ENCODE measurements at places on chromosomes 16 and 17.
A peak's percentile ranks its signal among the peaks of the same experiment; 100 is the strongest.

DNA sequence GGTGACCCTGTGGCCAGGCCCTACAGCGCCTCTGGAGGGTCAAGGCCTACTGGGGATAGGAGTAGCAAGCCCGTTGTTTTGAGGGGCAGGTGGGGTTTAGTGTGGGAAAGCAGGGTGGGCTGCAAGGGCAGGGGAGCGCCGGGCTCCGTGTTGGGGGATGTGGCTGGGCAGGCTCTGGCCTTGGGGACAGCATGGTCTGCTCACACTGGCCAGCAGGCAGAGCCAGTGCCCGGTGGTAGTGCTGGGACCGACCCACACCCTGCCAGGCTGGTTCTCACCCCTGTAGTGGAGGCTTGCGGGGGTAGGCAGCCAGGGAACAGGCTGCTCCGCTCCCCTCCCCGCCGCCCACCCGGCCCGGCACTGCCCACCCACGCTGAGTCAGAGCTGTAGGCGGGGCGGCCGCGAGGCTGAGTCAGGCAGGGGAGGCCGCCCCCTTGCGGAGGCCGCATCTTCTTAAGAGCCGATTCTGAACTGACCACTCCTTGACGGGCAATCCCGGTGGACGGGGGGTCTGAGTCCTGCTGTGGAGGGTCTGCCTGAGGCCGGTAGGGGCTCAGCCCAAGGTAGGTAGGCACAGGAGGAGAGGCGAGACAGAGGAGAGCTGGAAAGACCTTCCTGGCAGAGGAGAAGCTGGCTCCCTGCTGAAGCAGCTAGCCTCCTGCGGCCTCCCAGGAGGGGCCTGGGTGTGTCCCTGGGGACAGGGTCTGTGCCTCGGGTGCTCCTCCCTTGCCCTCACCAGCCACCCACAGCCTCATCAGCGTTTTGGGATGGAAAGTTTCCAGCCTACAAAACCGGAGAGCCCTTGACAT lies 62.4 kb downstream of the BAIAP2 start:
- DNase-seq = no peak

GRCh38 chr16:4982056-4982867 lies 24.1 kb downstream of the SEC14L5 start:
- DNase-seq = no peak

GRCh38 chr17:78390241-78391050 lies 12.0 kb downstream of the PGS1 start:
- peak; percentile 95 for DNase-seq

- DNase-seq = no peak
Observed at GRCh38 chr17:50693036-50693682, 14.6 kb downstream of the ANKRD40 start.

DNA sequence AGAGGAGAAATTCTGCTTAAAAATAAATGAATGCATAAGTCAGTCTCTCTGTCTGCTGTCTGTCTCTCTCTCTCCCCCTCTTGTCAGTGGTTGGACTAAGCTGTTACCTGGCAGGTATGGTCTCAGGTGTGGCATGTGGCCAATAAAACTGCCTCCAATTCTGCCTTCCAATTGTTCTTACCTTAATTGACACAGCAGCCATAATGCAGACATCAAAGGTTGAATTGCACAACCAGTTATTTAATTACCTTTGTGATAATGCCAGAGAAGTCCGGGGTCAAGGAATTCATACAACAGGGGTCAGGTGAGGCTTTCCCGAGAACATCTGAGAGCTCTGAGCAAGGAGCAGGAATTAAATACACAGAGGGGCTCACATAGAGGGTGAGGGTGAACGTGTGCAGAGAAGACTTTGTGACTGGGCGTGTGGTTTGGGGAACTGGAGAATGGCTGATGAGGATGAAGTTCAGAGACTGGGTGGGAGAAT lies 78.8 kb upstream of the CDYL2 start:
- DNase-seq = no peak

DNA sequence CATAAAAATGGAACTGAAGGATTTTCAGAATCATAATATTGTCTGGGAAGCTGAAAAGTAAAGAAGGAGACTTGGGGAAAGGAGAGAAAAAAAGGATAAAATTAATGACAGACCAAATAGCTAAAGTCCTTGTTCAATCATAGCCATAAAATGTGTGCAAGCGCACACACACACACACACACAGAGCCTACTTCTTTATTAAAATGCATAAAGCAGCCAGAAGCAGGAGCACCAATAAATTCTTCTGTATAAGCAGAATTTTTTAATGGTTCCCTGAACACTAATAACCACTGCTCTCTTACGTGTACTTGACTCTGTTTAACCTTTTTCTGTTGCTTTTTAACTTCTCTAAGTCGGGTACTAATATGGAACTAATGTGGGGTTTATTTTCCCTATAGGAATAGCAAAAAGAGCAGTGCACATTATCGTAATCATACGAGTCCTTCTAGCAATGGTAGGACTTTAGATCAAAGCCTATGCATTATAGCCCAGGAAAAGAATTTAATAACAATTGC lies 131.0 kb upstream of the PSMD7 start:
- no peak for DNase-seq

DNA sequence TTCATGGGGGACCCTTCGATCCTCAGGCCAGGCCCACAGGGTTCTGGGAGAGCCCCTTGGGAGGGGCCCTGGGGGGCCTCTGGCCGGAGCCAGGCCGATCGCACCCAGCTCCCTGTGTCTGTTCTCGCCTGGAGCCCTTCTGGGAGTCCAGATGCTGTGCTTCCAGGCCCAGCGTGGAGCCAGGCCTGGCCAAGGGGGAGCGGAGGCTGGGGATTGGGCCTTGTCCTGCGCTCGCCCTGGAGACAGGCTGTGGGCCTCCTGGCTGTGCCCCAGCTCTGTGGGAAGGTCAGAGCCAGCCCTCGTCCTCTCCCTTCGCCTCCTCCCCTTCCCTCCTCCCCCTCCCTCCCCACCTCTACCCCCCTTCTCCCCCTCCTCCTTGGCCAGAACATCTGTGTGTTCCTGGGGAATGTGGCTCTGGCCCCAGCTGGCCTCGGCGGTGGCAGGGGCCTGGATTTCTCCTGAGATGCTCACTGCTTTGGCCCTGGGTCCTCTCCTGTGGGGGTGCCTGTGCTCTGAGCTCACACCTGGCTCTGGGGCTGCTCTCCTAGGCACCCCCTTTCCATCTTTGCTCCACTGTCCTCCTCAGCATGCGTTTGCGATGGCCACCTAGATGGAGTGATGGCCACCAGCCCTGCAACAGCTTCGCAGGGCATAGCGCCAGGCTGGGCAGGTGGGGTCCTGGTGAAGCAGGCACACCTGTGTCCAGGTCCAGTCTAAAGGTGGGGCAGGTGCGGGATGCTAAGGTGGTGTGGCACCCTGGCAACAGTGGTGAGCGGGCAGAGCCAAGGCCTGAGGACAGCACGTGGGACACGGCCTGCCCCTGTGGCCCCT lies 90.6 kb upstream of the CIBAR2 start:
- DNase-seq = no peak

GRCh38 chr16:58515871-58516767 lies 802 bp downstream of the SETD6 start:
- DNase-seq = no peak

GRCh38 chr16:54980821-54981220 lies 50.2 kb downstream of the IRX5 start:
- no peak for DNase-seq

GRCh38 chr16:12229759-12230594 lies 253.4 kb downstream of the SNX29 start:
- DNase-seq = peak; percentile 92

- peak; percentile 24 for DNase-seq
Observed at GRCh38 chr17:67671493-67671892, 46.2 kb upstream of the NOL11 start.

DNA sequence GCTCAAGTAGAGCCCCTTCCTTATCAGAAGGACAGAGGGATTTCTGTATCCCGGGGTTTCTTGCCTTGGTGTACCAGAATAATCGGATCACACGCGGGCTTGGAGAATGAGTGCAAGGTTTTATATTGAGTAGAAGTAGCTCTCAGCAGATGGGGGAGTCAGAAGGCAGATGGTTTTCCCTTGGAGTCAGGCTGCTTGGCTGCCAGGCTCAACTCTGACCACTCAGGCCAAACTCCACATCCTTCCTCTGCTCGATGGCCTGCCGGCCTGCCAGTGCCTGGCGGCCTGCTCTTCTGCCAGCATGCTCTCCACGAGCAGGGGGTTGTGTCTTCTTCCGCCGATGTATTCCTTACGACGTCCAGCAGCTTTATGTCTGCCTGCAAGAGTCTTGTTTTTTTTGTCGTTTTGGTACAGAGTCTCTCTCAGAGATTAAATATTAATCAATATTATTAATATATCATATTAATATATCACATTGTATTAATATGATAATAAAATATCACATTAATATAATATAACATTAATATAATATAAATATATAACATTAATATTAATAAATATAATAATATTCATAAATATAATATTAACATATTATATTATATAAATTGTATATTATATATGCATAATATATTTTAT lies 229.2 kb upstream of the WSCD1 start:
- DNase-seq = no peak

GRCh38 chr17:78411241-78411857 lies 32.9 kb downstream of the PGS1 start:
- DNase-seq = no peak

DNA sequence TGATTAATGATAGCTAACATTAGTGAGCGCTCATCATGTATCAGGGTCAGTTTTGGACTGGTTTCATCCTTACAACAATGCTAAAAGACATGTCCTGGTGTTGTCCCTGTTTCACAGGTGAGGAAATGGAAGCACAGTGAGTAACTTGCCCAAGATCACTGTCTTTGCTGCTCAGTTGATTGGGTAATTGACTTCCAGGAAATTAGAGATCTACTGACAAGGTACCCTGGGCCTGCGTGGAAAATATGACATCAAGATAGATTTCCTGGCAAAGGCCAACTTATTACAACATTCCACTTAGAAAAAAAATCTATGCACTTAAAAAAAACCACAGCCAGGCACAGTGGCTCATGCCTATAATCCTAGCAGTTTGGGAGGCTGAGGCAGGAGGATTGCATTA lies 96.3 kb downstream of the CYLD start:
- no peak for DNase-seq

GRCh38 chr17:15884731-15885130 lies 60.2 kb upstream of the ADORA2B start:
- no peak for DNase-seq

GRCh38 chr17:6020376-6021010 lies 49.7 kb upstream of the WSCD1 start:
- no peak for DNase-seq

DNA sequence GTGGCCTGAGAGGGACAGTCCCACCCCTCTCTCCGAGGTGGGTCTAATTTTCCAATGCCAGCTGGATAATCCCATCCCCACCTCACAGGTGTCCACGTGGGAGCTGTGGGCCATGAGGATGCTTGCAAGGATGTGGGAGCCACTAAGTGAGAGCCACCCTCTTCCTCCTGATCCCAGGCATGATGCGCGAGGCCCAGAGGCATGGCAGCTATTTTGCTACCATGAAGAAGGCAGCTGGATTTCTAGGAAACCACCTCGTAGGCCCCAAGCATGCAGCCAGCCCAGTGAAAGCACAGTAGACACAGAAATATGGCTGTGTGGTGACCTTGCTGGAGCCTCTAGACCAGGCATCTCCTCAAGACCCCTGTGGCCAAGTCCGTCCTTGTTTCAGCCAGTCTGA lies 20.4 kb downstream of the KDM8 start:
- DNase-seq = no peak

DNA sequence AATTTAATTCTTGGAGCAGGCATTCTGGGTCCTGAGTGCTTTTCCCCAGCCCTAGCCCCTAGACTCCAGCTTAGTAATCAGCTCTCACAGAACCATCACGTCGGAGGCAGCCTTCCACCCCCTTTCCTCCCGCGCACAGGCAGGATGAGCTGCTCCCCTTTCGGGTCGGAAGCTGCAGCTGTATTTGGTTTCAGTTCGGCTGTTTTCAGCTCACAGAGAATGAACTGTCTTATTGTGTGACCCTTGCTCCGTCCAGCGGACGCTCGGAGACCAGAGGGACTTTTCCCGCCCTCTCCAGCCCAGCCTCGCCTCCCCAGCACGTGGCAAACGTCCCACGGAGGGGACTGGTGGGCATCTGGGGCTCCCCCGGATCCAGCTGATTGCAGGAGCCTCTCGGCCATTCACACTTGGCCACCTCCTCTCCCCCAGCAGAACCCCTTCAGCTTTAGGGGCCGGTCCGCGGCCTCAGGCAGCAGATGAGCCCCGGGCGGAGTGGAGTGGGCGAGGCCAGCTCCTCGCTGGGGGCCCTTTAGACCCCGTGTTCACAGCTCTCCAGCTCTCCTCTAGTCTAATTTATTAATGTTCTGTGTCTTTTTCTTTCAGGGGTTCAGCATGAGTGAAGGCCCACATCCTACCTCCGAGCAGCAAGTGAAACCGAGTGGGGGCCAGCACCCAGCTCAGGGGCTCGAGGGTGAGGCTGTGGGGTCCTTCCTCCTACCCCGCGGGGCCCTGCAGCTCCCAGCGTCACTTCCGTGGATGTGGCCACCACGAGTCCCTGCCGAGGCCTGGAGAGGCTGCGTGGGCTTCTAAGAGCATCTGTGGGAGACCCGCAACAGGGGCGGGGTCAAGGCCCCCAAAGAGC lies 863 bp upstream of the UTS2R start:
- DNase-seq = no peak

- DNase-seq = no peak
Observed at GRCh38 chr16:55623640-55624039, 32.1 kb upstream of the SLC6A2 start.

DNA sequence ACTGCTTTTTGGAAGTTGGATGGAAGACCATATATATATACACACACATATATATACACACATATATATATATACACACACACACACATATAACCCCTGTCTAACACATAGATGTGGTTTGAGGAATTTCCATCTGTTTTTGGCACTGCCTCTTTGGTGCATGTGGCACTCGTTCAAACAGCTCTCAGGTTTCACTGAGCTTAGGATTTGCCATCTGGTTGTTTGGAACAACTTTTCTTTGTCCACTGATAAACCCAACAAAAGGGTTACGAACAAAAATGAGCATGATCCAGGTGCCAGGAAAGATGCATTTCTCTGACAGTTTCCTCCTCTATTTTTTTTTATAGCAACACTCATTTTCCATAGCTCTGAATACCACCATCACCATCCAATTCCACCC lies 14.6 kb upstream of the KCNJ16 start:
- DNase-seq = peak; percentile 15

DNA sequence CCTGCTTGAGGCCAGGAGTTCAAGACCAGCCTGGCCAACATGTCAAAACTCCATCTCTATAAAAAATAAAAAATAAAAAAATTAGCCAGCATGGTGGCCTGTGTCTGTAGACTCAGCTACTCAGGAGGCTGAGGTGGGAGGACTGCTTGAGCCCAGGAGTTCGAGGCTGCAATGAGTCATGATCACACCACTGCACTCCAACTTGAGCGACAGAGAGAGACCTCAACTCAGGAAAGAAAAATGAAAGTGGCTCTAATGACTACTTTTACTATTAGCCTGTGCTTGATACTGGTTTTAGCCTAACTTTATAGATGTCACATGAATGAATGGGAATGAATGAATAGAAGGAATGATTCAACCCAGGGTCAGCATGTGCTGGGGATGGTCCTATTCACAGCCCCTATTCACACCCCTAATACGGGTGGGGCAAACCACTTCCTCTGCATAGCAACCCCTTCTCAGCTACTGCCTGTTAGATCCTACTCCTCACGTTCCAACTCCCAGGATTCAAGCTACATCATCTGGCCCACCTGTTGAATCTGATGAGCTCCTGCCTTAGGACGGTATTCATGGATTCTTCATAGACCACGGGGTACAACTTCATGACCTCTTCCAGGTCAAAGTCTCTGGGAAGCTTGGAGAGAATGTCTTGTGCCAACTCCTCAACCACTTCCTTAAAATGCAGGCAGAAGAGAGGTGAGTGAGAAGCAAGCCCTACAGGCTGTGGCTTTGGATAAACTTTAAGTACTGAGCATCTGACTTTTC lies 40.5 kb downstream of the LYRM1 start:
- DNase-seq = no peak
